Right renal pelvis (tissue), 4 donors: ENCODE measurements at places on chromosomes 7 and 10. TPM values are rescaled to one million over a fixed set of nuclear protein-coding genes. Genes with fewer than 3 reads are reported as not detected.

Gene NAT16
- not detected for polyA plus RNA-seq

Gene WEE2
- polyA plus RNA-seq = 0.21 TPM

Gene CTAGE15
- 0.45 TPM for polyA plus RNA-seq

Gene ARF5
- 187 TPM for polyA plus RNA-seq

Gene BUD31
- 114 TPM for polyA plus RNA-seq

Gene RPEL1
- 0.15 TPM for polyA plus RNA-seq

Gene GIMAP1
- polyA plus RNA-seq = 3.3 TPM

Gene SMO
- 109 TPM for polyA plus RNA-seq

Gene HMX3
- not detected for polyA plus RNA-seq

Gene HOXA7
- 31.8 TPM for polyA plus RNA-seq

Gene KCND2
- polyA plus RNA-seq = 1.0 TPM

Gene ADIRF
- 11.3 TPM for polyA plus RNA-seq

Gene C10orf143
- 6.0 TPM for polyA plus RNA-seq

DNA sequence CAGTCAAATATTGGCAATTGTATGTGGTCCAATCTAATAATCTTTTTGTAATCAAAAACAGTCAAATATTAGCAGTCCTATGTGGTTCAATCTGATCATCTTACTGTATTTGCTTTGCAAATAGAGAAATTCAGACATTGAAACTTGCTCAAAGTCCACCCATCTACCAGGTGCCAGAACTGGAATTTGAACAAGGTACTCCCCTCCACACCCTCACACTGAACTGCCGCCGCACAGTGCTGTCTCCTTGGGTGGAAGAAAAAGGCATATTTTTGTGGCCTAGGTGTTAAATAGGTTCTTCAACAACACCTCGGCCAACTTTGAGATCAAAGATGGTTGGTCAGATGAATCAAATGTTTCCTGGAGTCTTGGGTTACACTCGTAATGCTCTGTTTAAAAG is 544.2 kb upstream of the GALNT17 start:
- no peak for DNase-seq

DNA sequence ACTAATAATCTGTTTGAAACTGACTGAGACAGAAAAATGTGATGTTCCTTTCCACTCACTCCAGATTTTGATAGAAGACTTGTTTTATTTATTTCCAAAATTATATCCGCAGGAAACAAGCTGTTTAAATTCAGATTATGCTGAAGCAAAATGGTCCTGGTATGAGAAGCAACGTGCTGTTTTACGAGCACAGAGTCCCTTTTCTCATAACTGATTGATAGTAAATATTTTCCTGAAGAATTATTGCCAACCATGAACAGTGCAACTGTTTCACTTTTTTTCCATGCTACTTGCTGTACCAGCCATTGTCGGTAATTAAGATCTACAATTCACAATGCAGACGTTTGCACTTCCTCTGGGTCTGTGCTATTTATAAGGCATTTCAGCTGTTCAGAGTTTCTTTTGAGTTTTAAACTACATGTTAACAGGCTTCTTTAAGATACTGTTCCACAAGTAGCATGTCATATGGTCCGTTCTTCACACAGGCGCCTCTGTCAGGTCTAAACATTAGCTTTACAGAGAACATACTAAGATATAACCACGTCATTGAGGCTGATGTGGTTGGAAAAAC is 103.8 kb downstream of the POLL start:
- no peak for DNase-seq

DNA sequence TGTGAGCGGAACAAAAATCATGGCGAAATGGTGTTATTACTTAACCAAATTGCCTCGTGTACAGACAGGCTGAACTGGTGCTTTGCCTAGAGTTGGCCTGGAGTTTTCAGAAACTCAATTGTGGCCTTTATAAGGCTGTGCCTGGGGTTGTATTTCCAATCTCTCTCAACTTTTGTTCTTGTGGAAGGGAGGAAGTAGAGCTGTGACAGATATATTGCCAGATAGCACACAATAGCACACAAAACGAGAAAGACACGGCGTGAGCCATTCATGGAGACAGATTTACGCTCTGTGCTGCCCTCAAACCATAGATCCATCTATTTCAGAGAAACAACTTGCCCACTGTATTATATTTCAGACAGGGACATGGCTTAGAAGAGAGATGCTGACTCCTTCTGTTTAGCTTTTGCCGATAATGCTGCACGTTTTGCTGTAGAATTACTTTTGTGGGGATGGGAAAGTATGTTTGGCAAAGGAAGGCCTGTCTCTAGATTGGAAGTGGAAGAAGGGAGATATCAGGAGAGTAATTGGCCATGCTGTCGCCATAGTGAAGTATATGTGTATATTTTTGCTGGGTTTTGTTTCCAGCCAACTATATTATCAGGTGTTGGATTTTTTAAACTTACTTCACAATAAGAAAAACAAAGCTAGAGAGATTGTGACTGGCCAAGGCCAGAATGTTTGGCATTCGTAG is 80.4 kb downstream of the AUTS2 start:
- no peak for DNase-seq

- DNase-seq = no peak
Observed at GRCh38 chr10:13990946-13991345, 339.8 kb downstream of the FRMD4A start.

DNA sequence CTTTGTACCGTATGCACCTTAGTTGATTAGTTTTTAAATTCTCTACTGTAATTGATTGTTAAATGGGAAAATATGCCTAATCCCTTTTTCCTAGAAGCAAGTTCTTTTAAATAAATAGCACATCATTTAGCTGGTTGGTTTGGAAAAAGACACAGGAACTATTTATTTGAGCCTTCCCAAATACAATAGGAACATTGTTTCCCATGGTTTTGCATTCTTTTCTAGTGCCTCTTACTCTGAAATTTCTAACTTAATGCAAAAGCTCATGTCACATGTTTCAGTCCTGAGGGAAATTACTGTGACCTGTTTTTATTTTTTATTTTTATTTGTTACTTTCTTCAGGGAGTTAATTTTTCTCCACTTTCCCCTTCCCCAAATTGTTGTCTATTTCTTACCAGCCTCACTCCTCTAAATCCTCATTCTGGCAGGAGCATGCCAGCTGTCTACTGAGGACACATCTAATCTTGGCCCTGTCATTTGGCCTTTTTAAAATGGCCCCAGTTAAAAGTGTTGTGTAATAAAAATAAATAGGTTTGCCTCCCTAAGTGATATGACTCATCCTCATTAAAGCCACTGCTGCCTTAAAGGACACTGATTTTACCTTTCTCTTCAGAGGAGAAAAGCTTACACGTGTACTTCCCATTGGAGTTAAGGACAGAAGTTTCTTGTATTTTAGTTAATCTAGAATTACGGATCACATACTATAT is 94.5 kb downstream of the PPP1R3A start:
- DNase-seq = no peak

DNA sequence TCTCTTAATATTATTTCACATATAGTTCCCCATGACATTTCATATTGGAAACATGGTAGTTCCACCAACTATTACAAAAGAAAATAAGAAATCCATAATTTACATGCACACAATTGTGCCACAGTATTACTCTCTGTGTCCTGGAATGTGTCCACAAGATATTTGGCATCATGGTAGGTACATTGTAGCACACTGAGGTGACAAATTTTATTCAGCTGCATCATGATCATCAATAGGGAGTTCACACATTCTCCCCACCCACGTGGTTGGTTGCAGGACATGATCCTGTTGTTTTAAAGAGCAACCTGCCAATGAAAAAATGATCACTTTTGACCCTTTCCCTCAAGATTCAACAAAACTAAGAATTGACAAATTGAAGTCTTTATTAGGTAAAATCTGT is 67.1 kb upstream of the HECTD2 start:
- DNase-seq = no peak

GRCh38 chr10:99775850-99776249 is 6.6 kb upstream of the ABCC2 start:
- DNase-seq = no peak

DNA sequence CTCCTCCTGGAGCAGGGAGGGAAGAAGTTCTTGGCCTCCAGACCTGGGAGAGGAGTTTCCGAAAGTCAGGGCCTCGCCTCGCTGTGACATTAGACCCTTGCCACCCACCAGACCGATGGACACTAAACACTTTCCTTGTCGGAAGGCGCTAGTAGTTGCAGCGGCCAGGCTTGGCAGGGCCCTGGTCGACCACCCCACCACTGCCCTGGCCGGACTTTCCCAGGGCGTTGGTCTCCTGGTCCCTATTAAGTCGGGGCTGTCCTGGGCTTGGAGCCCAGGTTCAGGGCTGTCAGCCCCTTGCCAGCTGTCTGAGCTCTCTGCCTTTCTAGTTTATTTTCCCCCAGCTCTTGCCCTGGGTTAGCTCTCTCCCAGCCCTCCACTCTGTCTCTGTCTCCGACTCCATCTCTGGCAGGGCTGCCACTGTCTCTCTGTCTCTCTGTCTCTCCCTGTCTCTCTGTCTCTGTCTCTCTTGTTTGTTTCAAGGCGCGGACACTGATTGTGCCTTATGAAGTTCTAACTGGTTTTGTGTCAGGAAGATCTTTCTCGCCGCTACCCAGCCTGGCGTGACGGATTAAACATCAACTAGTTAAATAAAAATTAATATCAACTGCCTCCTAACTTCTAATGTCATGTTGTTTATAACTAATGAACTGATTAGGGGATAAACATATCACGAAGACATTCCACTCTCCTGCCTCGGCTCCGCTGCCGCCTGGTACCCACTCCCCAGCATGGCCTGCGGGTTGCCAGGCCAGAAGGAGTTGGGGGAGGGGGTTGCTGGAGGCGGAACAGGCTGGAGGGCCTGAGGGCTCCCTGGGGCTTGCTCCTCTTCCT is 13.8 kb upstream of the PAX2 start:
- DNase-seq = no peak

GRCh38 chr7:31647511-31647910 is 39.5 kb upstream of the PPP1R17 start:
- no peak for DNase-seq

GRCh38 chr7:32803406-32804141 is 88.0 kb downstream of the KBTBD2 start:
- no peak for DNase-seq

GRCh38 chr10:70930263-70931000 is 42.1 kb upstream of the PCBD1 start:
- no peak for DNase-seq

- no peak for DNase-seq
Observed at GRCh38 chr7:2050511-2050866, 182.3 kb downstream of the MAD1L1 start.

GRCh38 chr10:63681993-63682697 is 160.9 kb downstream of the REEP3 start:
- no peak for DNase-seq

DNA sequence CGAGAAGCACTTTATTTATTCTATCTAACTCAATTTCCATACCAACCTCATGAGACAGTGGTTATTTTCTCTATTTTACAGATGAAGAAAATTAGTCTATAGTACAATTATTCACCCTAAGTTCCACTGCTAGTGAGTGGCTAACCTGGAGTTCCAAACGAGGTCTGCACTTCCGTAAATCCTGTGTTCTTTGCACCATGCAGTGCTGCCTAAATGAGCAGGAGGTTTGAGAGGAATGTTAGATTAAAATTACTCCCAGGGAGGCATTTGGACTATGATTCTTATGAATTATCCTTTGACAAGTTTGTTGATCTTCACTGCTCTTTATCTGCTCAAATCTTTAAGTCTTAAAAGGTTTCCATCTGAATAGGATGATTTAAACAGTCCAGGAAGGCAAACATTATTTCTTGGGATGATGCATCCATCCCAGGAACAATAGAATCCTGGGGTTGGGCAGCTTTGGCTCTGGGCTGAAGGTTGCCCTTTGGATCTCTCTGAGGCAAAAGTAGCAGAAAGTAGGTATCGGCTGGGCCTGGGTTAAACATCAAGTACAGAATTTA is 400.8 kb downstream of the REEP3 start:
- DNase-seq = no peak

DNA sequence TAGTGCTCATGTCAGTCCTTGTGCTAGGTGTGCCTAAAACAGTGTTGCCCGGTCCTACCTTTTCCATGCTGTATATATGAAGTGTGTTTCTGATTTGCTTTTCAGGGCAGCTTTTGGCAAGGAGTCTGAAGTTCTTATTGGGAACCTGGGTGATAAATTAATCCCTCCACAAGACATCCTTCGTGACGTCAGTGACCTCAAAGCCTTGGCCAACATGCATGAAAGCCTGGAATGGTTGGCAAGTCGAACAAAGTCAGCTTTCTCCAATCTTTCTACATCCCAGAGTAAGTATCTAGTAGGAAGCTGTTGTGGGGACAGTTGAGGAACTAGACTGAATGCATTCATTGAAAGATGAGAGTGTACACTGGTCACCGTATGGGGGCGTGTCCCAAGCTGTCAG is 189.4 kb upstream of the LRGUK start:
- DNase-seq = no peak

- DNase-seq = no peak
Observed at GRCh38 chr10:75541411-75541810, 110.0 kb downstream of the LRMDA start.

GRCh38 chr7:105399043-105399725 is 10.5 kb upstream of the SRPK2 start:
- no peak for DNase-seq

GRCh38 chr10:77906951-77907421 is 19.6 kb downstream of the DLG5 start:
- DNase-seq = no peak

DNA sequence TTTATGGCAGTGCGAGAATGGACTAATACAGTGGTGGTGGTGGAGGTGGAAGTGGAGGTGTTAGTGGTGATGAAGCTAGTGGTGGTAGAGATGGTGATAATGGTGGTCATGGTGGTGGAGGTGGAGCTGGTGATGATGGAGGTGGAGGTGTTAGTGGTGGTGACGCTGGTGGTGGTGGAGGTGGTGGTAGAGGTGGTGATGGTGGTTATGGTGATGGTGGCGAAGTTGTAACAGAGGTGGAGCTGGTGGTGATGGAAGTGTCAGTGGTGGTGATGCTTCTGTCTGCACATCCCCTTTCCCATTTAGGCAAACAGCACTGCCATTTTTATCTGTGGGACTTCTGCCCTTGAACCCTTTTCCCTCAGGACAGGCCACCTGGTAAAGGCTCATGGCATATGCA is 7.4 kb upstream of the PTPRN2 start:
- no peak for DNase-seq

DNA sequence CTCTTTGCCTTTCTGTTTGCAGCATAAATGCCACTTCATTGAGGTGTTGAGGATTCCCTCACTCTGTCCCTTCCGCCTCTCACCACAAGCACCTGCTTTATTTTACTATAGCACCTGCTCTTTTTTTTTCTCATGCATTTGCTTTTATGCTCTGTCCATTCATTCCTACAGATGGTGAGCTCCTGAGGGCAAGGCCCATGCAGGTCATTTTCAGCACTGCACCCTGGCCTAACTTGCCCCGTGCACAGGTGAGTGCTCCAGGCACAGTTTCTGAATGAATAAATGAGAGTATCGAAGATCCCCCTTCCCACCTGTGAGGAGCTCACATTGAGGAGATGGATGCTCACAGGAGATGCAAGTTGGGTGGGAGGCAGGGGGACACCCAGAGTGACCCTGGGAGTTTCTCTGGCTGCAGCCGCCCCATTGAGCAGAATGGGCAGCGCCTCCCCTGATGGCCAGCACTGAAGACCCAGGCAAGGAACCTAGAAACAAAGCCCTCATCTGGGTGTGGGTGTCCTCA is 1.2 kb upstream of the AKR1E2 start:
- no peak for DNase-seq

- no peak for DNase-seq
Observed at GRCh38 chr7:131642429-131642828, 86.0 kb upstream of the PODXL start.

GRCh38 chr7:151063212-151063561 is 3.8 kb downstream of the SLC4A2 start:
- DNase-seq = no peak

- DNase-seq = no peak
Observed at GRCh38 chr10:115861455-115861854, 411.6 kb downstream of the GFRA1 start.
